ENCODE measurements at places on chromosomes 7 and 10.
A peak's percentile ranks its signal among the peaks of the same experiment; 100 is the strongest.

DNA sequence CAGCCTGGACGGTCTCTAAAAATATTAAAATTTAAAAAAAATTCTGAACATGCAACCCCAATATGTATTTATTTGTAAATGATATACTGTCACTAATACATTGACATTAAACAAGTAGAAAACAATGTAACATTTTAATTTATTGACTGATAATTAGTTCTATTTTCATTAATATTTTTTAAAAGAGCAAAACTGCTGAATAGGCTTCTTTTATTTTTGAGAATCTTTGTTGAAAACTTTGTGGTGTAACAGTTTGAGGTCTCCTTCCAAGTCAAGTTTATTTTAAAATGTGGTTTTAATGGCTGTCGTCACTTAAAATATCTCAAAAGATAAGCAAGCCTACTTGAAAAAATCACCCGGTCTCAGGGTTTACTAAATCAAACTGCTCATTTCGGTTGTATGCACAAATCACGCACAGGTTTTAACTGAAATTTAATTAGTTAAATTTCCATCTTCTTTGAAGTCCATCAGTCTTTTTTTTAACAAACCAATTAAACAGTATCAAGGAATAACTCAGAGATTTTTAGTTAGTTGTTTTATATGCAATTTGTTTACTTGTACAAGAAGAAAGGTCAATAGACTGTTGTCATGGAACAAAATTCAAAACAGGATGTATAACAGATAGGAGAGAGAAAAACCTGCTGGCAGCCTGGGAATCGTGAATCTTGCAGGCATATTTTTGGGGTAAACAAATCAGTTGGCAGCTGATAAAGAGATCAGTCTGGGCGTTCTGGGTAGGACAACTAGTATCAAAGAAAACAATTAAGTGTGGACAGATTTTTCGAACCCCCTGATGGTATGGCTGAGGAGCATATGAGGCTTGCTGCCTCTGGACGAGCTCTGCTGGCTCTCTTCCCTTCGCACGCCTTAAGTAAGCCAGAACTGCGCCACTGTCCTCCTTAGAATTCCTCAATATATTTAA lies 9.7 kb upstream of the EDRF1 start:
- DNase-seq, result peak; percentile 25

GRCh38 chr7:52831321-52831720 lies 204.1 kb upstream of the POM121L12 start:
- no peak for DNase-seq

DNA sequence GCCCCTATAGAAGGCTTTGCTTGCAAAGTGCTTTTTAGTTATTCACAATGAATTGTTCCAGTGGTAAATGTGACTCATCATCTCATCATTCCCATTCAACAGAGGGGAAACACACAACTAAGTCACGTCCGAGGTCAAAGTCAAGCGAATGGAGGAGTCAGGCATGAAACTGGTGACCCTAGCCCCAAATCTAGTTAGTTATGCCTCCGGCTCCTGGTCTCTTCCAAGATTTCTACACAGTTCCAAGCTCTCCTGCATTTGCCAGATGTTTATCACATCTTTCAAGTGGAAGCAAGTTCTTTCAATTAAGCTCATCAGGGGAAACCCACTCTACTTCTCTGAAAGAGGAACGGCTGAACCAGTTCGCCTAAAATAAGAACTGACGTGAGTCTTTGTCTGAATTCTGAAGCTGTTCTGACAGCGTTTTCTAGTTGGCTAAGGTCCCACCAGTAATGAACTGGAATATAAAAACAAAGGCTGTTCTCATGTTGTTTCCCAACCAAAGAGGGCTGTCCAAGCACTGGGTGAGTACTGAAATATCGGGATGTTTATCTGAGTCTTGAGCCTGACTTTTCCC lies 140.9 kb upstream of the NRBF2 start:
- no peak for DNase-seq

DNA sequence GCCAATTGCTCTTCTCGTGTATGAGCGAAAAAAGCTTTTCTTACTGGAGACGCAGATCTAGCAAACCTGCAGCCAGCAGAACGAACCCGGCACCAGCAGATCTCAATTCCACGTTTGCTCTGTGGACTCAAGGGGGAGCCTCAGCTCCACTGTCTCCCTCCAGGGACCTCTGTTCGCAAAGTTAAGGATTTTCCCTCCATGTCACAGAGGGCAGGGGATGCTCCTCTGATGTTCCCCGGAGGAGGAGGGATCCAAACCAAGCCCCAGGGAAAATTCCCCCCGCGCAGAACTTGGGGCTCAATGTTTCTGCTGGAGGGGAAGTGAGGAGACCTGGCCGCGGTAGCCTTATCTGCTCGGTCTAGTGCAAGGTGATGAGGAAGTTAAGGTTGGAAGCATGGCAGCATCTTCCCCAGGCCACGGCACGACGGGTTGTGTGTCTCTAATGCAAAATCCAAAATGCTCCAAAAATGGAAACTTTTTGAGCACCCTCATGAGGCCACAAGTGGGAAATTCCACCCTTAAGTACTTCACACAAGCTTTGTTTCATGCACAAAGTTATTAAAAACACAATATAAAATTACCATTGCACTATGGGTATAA lies 9.0 kb downstream of the IQCE start:
- peak; percentile 58 for DNase-seq

- no peak for DNase-seq
These were observed 765.1 kb downstream of the MAGI2 start for GRCh38 chr7:78688376-78688775.

- DNase-seq, result no peak
These were observed 22.6 kb upstream of the SIRT1 start for GRCh38 chr10:67861750-67862432.

DNA sequence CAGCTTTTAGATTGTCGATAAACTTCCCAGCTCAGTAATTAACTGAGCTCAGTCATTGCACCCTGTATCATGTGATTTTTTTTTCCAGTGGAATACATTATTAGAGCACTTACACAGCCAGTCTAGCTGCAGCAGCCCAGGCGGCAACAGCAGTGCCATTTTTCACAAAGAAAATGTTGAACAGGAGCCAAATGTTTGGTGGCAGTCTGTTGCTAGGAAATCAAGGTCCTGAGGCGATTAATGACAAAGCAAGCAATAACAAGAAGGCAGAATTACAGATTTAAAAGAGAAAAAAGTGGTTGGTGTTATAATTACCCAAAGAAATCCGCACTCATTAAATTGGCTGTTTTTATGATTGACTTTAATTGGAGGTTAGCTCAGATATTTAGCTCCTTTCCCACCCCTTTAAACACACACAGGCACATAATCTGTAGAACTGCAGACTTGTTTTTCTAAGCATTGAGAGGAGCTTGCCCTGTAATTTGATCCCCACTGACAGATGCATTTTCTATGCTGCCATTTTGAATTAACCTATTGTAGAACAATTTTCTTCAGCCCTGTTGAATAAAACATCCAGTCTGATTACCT lies 267.4 kb downstream of the ADK start:
- DNase-seq, result peak; percentile 17

GRCh38 chr10:123934846-123935245 lies 43.2 kb upstream of the CPXM2 start:
- DNase-seq, result no peak

GRCh38 chr10:93718937-93719725 lies 16.7 kb upstream of the FRA10AC1 start:
- peak; percentile 64 for DNase-seq

- no peak for DNase-seq
These were observed 398.8 kb upstream of the IGFBP3 start for GRCh38 chr7:46319841-46320240.

DNA sequence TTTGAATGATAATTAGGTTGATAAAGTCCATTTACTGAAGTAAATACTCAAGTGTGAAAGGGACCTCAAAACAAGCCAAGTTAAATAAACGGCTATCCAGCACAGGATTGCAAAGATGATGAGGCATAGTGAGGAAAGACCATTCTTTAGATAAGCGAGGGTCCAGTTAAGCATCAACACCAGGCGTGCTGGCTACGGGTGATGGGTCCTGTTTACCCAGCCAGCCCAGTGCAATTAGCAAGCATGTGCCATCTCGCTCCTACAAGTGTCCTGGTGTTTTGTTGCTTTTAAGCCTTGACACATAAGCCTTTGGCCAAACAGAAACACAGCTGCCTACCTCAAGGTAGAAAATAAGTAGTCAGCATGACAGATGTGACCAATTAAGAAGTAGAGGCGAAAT lies 7.1 kb downstream of the NEBL start:
- no peak for DNase-seq

DNA sequence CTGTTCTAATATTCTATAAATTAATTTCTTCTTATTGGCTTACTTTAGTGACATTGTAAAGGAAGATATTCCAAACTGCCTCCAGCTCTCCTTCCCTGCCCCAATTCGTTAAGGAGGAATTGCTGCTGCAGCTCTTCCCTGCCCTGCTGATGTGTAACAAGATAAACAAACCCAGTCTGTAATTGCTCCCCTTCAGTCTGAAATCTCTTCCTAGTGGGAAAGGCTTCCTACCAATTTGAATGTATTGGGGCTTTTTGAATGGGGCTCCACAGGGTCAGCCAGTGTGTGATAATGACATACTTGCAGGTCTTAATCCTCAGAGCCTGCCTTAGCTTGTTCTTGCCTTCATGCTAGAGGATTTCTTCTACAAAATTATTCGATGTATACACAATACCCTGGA lies 849.9 kb upstream of the GHITM start:
- no peak for DNase-seq

DNA sequence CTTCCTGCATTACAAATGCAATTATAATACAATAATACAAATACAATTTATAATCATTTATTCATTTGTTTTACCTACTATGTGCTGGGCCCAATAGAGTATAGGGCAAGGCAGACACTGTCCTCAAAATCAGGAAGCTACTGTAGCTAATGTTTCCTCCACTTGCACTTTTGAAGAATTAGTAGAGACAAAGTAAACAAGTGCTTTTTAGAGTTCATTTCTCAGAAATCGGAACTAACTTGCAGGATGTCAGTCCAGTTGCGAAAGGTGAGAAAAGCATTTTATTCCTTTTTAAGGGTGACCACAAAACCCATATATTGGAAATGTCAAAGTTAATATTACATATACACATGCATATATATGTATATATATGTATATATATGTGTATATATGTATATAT lies 14.2 kb downstream of the ADRB1 start:
- DNase-seq, result peak; percentile 55

DNA sequence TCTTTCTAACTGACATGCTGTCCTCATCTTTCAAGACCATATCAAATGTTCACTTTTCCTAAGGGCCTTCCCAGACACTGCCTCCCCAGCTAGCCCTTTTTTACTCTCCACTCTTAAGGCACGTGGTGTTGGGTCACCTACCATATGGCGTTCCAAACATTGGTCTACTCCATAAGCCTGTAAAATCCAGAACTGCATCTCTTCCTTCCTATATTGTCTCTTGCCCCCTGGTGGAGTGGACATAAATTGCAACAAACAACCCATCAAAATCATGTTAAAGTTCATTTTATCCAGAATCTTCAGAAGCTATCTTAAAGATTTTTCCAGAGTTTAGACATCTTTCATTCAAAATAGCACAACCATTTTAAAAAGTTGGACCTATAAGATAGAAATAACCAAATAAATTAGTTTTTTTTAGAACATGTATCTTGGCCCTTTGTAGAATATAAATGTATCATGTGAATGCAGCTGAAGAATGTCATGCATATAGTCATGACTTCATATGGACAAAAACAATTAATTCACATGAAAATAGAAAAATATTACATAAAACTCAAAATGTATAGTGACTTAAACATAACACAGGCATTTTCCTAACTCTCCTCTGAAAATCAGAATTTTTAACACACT lies 180.6 kb upstream of the CHRM2 start:
- DNase-seq, result peak; percentile 57

DNA sequence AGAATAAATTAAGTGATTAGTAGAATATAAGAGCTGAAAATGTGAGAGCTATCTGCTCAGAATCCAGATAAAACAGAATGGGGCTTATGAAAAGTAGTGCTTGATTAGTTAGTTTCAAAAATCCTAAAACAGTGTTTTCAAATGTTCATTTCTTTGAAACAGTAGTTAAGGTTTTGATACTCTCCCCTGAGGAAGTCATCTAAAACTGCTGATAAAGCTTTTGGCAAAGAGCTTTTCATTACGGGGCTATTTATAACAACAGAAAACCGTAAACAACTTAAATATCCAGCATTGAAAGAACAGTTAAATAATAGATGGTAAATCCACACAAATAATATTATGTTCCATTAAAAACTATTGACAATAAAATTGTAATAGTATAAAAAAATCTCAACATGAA lies 77.5 kb downstream of the NPSR1 start:
- no peak for DNase-seq

DNA sequence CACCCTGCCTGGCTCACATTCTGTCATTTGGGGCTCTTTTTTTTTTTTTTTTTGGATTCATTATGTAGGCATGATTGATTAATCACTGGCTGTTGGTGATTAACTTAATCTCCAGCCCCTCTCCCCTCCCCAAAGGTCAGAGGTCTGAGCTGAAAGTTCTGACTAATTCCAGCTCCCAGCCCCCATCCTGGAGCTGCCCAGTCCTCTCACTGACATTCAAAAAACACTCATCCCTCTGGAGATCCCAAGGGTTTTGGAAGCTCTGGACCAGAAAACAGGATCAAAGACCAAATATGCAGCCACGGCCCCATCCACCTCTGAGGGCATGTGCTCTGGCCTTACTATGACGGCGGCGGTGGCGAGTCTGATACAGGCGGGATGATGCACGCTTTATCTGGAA lies 53.8 kb downstream of the RBM17 start:
- no peak for DNase-seq

GRCh38 chr7:94303695-94304094 lies 91.0 kb upstream of the COL1A2 start:
- no peak for DNase-seq

DNA sequence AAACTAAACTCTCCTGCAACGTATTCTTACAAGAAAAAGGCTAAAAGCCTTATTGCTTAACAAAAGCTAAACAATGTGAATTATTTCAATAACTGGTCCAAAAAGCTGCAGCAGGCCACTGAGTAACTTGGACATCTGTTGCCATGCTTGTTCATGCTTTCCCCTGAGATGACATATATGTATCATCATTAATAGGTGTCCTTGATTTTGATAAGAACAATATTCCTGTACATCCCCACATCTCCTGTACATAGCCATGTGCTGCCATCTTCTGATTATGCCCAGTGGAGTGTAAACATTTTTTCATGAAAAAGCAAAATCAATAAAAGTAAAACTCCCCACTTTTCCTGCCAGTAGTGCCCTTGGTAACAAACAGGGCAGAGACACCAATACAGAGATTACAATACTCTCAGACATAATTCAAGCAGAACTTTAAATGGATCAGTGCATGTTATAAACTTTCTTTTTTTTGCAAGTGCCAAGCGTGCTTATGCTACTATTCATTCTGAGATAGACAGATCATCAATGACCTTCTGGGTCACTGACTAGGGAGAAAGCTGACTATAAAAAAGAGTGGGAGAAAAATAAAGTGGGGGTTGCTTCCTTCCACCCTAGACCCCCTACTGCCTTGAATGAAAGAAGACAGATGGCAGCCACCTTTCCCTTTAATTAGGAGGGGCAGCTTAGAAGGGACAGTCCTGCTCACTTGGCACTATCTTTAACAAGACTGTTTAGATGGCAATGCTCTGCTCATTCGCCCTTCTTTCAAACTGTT lies 205.5 kb upstream of the KLF14 start:
- DNase-seq, result no peak

- DNase-seq, result no peak
These were observed 10.3 kb upstream of the OGDH start for GRCh38 chr7:44595934-44596635.

Measured in hematopoietic multipotent progenitor cell treated with erythropoietin and hydrocortisone succinate and interleukin-3 and kit ligand, for 4 days (in vitro differentiated cells).